ENCODE measurements at places on chromosomes 12 and 14.

GRCh38 chr14:80658733-80659132 is 282.8 kb downstream of the CEP128 start:
- H3K36me3 ChIP-seq, result no peaks in the 10 kb centered on the region
- H3K4me3 ChIP-seq, result no peak overlapping the region
- H3K27ac ChIP-seq, result no peak overlapping the region
- H3K27me3 ChIP-seq, result no peaks in the 10 kb centered on the region

GRCh38 chr12:602700-603068 is 60.6 kb downstream of the NINJ2 start:
- DNase-seq, result no peak
- H3K4me1 ChIP-seq, result no peaks in the 10 kb centered on the region
- no peaks in the 10 kb centered on the region for H3K27me3 ChIP-seq
- H3K36me3 ChIP-seq, result no peaks in the 10 kb centered on the region
- no peak overlapping the region for H3K27ac ChIP-seq

GRCh38 chr12:102673606-102674005 is 193.2 kb upstream of the IGF1 start:
- H3K36me3 ChIP-seq, result no peaks in the 10 kb centered on the region
- no peaks in the 10 kb centered on the region for H3K27me3 ChIP-seq
- H3K27ac ChIP-seq, result no peak overlapping the region
- H3K4me3 ChIP-seq, result no peak overlapping the region
- DNase-seq, result no peak
- no peaks in the 10 kb centered on the region for H3K4me1 ChIP-seq

GRCh38 chr14:74882103-74882920 is 596 bp downstream of the DLST start:
- peak overlapping the region; percentile 96 for H3K4me3 ChIP-seq
- peak; percentile 51 for DNase-seq
- peaks cover 10% of the 10 kb centered on the region for H3K4me1 ChIP-seq
- H3K36me3 ChIP-seq, result no peaks in the 10 kb centered on the region

DNA sequence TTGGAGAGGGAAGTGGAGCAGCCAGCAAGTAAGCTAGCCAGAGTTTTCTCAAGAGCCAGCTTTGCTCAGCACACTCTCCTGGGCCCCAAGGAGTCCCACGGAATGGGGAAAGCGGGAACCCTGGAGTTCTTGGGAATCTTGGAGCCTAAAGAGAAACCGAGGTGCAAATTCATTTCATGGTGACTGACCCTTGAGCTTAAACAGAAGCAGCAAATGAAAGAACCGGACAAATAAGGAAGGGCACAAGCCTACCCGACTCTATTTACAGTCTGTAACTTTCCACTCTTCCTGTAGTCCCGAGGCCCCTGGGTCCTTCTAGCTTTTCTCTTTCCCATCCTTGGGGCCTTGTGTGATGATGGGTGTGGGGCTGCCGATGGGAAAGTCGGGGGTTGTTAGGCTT is 18.1 kb upstream of the TIGAR start:
- peak overlapping the region; percentile 49 for H3K27ac ChIP-seq
- H3K36me3 ChIP-seq, result peaks cover 14% of the 10 kb centered on the region
- H3K4me3 ChIP-seq, result no peak overlapping the region

- peak; percentile 85 for DNase-seq
- peaks cover 1% of the 10 kb centered on the region for H3K4me1 ChIP-seq
- H3K4me3 ChIP-seq, result peak overlapping the region; percentile 29
- peak overlapping the region; percentile 59 for H3K27ac ChIP-seq
- H3K36me3 ChIP-seq, result no peaks in the 10 kb centered on the region
Measured at GRCh38 chr14:34059925-34060650, 109.2 kb upstream of the EGLN3 start.

DNA sequence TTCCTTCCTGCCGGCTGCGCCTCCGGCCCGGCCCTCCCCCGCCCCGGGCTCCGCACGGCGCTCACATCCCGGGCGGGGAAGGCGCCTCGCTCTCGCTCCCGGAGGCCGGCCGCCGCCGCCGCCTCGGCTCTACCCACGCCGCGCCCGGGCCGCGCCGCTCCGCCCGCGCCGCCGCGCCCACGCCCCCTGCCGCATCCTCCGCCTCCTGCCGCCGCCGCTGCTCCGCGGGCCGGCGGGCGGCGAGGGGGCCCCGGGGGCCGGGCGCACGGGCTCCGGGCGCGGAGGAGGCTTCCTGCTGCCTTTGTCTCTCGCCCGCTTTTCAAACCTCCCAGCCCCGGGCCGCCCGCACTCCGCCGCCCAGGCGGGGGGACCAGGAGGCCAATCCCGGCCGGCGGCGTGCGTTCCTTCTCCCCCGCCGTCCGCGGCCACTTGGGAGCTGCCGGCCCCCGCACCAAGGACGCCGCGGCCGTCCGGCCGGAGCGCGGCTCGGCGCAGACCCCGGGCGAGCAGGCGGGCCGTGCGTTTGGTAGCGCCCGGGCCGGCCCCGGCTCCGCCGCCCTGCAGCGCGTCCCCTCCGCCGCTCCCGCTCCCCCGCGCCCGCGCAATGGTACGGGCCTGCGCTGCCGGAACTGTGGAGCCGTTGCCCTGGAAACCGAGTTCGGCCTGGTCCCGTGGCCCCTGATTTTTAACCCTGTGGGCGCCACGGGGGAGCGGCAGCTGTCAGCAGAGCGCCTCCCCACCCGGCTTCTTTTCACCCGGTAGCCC is at the start of gene FBXL14:
FBXL14 (minus strand) TSS at position 321 of the 765 bp plus-strand sequence. CDS start 515 bp downstream, outside the sequence.
- peaks cover 25% of the 10 kb centered on the region for H3K4me1 ChIP-seq
- H3K27ac ChIP-seq, result peak within 1 kb of the TSS; percentile 97
- peak within 1 kb of the TSS; percentile 62 for H3K4me3 ChIP-seq
- DNase-seq, result peak; percentile 92
- H3K36me3 ChIP-seq, result no peaks in the 10 kb centered on the region

DNA sequence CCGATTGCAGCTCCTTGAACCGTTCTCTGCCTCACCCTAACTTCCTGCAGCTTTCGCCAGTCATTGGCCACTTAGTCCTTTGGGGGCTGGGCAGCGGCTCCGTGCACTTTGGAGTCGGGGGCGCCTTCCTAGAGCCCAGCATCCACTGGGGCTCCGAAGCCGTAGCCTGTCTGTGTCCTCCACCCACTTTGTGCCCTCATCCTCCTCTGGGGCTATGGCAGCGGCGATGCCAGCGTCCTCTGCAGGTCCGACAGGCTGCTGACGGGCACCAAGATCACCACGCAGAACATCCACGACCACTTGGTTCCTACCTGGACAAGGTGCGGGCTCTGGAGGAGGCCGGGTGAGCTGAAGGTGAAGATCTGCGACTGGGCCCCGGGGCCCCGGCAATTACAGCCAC is 11.8 kb upstream of the A2M start:
- H3K4me3 ChIP-seq, result no peak overlapping the region
- H3K27me3 ChIP-seq, result no peaks in the 10 kb centered on the region
- H3K36me3 ChIP-seq, result no peaks in the 10 kb centered on the region
- DNase-seq, result no peak
- no peak overlapping the region for H3K27ac ChIP-seq

GRCh38 chr12:112219195-112219594 is 93.8 kb downstream of the TRAFD1 start:
- peak; percentile 53 for DNase-seq
- H3K4me3 ChIP-seq, result no peak overlapping the region
- no peak overlapping the region for H3K27ac ChIP-seq
- H3K4me1 ChIP-seq, result no peaks in the 10 kb centered on the region
- H3K27me3 ChIP-seq, result no peaks in the 10 kb centered on the region

DNA sequence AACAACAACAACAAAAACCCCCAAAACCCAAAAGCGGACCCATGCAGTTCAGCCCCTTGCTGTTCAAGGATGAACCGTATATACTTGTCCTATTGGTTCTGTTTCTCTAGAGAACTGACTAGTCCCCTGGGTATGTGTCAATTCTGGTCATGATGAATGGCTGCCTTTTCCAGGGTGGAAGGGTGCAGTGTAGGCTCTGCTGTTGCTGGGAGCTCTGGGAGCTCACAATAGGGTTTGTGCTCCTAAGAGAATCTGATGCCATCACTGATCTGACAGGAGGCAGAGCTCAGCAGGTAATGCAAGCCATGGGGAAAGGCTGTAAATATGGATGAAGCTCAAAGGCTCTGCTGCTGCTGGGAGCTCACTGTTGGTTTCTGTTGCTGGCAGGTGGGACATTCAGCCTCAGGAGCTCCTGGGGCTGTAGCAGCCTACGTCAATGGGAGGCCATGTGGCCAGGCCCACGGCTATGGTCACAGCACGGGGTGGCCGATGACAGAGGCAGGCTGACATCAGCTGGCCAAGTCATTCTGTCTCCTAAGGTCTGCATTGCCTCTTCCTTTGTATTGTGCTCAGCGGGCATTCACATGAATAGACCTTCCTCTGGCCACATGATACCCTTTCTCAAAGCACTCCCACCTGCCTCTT is 37.9 kb downstream of the DLK1 start:
- no peak for DNase-seq
- H3K4me1 ChIP-seq, result no peaks in the 10 kb centered on the region
- H3K27ac ChIP-seq, result no peak overlapping the region
- no peak overlapping the region for H3K4me3 ChIP-seq

DNA sequence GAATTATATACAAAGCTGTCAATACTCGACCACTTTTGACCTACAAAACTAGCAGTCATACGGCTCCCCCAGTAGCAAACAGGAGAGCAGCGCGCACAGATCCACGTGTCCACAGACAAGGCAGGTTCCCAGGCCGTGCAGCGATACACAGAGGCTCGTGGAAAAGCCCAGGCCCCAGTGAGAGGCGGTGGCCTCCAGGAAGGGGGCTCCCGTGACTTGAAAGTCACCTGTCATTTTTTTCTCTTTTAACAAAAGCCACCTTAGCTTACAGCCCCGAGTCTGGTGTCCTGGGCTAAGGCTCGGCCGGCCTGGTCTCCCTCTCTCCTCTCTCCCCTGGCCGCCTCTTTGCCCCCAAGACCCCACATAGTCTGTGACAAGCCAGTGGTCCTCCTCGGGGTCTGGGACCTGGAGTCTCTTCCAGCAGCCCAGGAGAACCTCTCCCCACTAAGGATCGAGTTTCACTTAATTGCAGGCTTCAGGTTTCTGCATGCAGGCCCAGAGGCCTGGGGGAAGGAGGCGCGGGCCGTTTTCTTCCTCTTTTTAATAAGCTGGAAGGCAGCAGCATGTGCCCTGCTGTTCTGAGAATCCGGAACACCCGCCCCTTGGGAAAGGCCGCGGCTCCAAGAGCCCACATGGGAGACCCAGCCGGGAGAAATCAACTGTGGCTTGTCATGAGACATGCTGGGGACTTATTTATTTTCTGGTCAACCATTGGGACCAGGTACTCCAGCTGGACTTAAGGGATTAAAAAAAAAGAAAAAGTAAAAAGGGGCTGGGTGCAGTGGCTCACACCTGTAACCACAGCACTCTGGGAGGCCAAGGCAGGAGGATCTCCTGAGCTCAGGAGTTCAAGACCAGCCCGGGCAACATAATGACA is 15.9 kb downstream of the NCOR2 start:
- no peak overlapping the region for H3K4me3 ChIP-seq
- H3K4me1 ChIP-seq, result peaks cover 3% of the 10 kb centered on the region
- H3K36me3 ChIP-seq, result no peaks in the 10 kb centered on the region
- peak; percentile 89 for DNase-seq
- H3K27ac ChIP-seq, result peak overlapping the region; percentile 70
- H3K27me3 ChIP-seq, result no peaks in the 10 kb centered on the region

DNA sequence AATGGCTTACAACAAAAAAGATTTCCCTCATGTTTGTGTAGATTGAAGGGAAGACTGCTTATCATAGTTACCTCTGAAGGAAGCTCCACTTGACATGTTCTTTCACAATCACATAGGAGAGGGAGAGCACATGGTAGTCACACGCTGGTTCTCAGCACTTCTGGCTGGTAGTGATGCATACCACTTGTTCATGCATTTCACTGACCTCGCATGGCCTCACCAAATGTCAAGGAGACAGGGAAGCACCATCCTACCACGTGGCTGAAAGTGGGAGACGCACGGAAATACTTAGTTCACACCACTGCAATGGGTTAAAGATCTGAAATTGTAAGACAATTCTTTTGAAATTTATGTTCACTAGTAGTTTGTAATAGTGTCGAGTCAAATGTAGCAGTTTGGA is 74.0 kb downstream of the PDE3A start:
- no peak overlapping the region for H3K4me3 ChIP-seq
- no peak for DNase-seq
- peaks cover 5% of the 10 kb centered on the region for H3K4me1 ChIP-seq
- H3K27me3 ChIP-seq, result no peaks in the 10 kb centered on the region
- H3K27ac ChIP-seq, result no peak overlapping the region

GRCh38 chr12:90253136-90253535 is 544.5 kb upstream of the ATP2B1 start:
- H3K36me3 ChIP-seq, result no peaks in the 10 kb centered on the region
- no peaks in the 10 kb centered on the region for H3K4me1 ChIP-seq
- no peak overlapping the region for H3K4me3 ChIP-seq
- H3K27ac ChIP-seq, result no peak overlapping the region
- H3K27me3 ChIP-seq, result no peaks in the 10 kb centered on the region

GRCh38 chr12:110983811-110984210 is 63.4 kb upstream of the MYL2 start:
- H3K36me3 ChIP-seq, result no peaks in the 10 kb centered on the region
- no peaks in the 10 kb centered on the region for H3K4me1 ChIP-seq
- no peak for DNase-seq
- H3K27ac ChIP-seq, result no peak overlapping the region

GRCh38 chr12:108477055-108477880 is 37.8 kb upstream of the FICD start:
- no peaks in the 10 kb centered on the region for H3K4me1 ChIP-seq
- H3K27ac ChIP-seq, result no peak overlapping the region
- H3K4me3 ChIP-seq, result no peak overlapping the region
- no peak for DNase-seq
- no peaks in the 10 kb centered on the region for H3K36me3 ChIP-seq
- no peaks in the 10 kb centered on the region for H3K27me3 ChIP-seq

DNA sequence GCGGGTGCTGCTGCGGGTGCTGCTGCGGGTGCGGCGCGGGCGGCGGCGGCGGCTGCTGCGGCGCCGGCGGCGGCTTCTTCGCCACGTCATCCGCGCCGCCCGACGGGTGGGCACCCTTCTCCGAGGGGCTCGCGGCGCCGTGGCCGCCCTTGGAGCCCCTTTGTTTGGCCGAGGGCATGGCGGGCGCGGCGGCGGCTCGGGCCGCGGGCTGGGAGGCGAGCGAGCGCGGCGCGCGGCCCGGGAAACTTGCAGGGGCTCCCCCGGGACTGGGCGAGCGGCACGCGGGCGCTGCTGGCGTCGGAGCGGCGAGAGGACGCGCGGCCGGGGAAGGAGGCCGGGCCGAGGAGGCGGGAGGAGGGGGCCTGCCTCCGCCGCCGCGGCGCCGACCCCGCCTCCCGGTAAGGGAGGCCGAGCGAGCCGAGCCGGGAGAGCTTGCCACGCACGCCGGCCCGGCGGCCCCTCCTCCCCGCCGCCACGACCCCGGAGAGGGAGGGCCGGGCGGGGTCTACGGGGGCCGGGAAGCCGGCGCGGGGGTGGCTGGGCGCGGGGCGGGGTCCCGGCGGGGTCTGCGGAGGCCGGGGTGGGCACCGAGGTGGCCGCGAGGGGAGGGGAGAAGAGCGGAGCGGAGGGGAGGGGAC is at the start of gene CKAP4:
CKAP4 (minus strand) TSS at position 347 of the 638 bp plus-strand sequence; CDS start at position 178, 169 bp downstream.
- H3K4me3 ChIP-seq, result peak within 1 kb of the TSS; percentile 83
- peaks cover 2% of the 10 kb centered on the region for H3K4me1 ChIP-seq
- H3K36me3 ChIP-seq, result peaks cover 2% of the 10 kb centered on the region

GRCh38 chr12:96153131-96153725 is 40.9 kb upstream of the ELK3 start:
- no peak overlapping the region for H3K27ac ChIP-seq
- no peaks in the 10 kb centered on the region for H3K27me3 ChIP-seq
- no peaks in the 10 kb centered on the region for H3K36me3 ChIP-seq
- no peak for DNase-seq
- H3K4me3 ChIP-seq, result no peak overlapping the region

- no peak overlapping the region for H3K4me3 ChIP-seq
- DNase-seq, result no peak
- peaks cover 2% of the 10 kb centered on the region for H3K4me1 ChIP-seq
- no peak overlapping the region for H3K27ac ChIP-seq
Measured at GRCh38 chr12:104372721-104373335, 69.3 kb downstream of the EID3 start.

Data from mesendoderm (in vitro differentiated cells).